Chondrocyte (in vitro differentiated cells): ENCODE measurements at places on chromosomes 11 and 22.
A peak's percentile ranks its signal among the peaks of the same experiment; 100 is the strongest.

GRCh38 chr11:27694992-27695391 lies 5.3 kb downstream of the BDNF start:
- H3K4me3 ChIP-seq, result no peak overlapping the region
- H3K4me1 ChIP-seq, result peaks cover 41% of the 10 kb centered on the region
- no peak for DNase-seq

- DNase-seq, result no peak
- H3K36me3 ChIP-seq, result no peaks in the 10 kb centered on the region
- H3K27ac ChIP-seq, result no peak overlapping the region
- H3K4me1 ChIP-seq, result peaks cover 11% of the 10 kb centered on the region
- no peak overlapping the region for H3K4me3 ChIP-seq
These were observed 68.2 kb downstream of the PPP2R1B start for GRCh38 chr11:111697933-111698371.

- peaks cover 31% of the 10 kb centered on the region for H3K4me1 ChIP-seq
- no peaks in the 10 kb centered on the region for H3K27me3 ChIP-seq
- DNase-seq, result peak; percentile 28
- no peak overlapping the region for H3K27ac ChIP-seq
- H3K36me3 ChIP-seq, result no peaks in the 10 kb centered on the region
These were observed 3.5 kb downstream of the RAB3IL1 start for GRCh38 chr11:61913699-61914395.

GRCh38 chr11:68369756-68370155 lies 57.4 kb downstream of the LRP5 start:
- DNase-seq, result no peak
- H3K27ac ChIP-seq, result peak overlapping the region; percentile 95
- peaks cover 23% of the 10 kb centered on the region for H3K36me3 ChIP-seq
- H3K4me1 ChIP-seq, result peaks cover 78% of the 10 kb centered on the region
- H3K27me3 ChIP-seq, result no peaks in the 10 kb centered on the region

DNA sequence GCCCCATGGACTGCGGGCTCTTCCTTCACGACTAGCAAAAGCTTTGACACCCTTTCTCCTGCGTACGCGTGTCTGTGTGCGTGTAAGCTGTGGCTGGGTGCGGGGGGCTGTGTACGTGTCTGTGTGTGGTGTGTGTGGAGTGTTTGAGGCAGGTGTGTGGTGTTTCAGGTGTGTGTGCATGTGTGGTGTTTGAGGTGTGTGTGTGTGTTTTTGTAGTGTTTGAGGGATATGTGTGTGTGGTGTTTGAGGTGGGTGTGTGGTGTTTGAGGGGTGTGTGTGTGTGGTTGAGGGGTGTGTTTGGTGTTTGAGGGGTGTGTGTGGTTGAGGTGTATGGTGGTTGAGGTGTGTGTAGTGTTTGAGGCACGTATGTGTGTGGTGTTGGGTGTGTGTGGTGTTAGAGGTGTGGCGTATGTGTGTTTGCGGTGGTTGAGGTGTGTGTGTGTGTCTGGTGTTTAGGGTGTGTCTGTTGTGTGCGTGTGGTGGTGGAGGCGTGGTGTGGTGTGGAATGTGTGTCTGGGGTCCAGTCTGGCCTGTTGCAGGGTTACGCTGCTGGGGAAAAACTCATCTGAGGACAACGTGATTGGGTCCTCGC lies 687 bp upstream of the ARSA start:
- peaks cover 13% of the 10 kb centered on the region for H3K4me1 ChIP-seq
- H3K36me3 ChIP-seq, result no peaks in the 10 kb centered on the region
- no peak overlapping the region for H3K27ac ChIP-seq
- H3K4me3 ChIP-seq, result peak overlapping the region; percentile 87
- no peak for DNase-seq

DNA sequence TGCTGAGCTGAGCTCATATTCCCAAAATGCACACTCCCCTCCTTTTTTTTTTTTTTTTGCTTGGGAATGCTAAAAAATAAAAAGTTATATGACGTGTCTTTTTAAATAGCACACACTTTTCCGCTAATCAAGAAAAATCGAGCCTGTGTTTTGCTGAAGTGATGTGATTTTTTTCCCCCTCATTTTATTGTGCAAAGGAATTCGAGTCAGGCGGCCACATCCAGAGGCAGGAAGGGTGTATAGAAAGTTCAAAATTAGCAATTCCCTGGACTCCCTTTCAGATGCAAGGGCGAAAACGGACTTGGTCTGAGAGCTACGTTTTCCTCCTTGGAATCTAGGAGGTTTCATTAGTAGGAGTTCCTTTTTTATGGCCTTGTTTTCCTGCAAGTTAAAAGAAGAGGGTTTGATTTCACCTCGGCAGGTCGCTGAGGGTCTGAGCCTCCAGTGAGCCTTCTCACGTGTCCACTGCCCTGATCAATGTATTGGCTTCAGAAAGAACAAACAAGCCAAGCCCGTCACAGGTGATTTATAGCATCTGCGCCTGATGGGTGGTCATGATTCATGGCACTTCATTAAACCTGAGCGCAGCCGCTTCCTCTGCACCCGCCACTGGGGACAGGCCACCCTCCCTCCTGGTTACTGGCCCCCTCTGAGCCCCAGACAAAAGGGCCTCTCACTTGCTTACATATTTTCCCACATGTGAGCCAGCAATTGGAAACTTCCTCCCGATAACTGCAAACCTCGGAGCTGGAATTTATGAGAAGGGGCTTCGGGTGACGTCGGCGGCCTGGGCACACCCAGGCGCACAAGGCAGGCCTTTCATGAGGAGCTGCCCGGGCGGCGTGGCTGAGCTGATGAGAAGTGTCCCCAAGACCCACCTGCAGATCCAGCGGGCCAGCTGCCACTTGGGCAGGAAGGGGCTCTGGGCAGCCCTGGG lies 64.4 kb upstream of the LINC01488 start:
- H3K27ac ChIP-seq, result no peak overlapping the region
- no peak for DNase-seq
- no peaks in the 10 kb centered on the region for H3K36me3 ChIP-seq
- H3K27me3 ChIP-seq, result no peaks in the 10 kb centered on the region

DNA sequence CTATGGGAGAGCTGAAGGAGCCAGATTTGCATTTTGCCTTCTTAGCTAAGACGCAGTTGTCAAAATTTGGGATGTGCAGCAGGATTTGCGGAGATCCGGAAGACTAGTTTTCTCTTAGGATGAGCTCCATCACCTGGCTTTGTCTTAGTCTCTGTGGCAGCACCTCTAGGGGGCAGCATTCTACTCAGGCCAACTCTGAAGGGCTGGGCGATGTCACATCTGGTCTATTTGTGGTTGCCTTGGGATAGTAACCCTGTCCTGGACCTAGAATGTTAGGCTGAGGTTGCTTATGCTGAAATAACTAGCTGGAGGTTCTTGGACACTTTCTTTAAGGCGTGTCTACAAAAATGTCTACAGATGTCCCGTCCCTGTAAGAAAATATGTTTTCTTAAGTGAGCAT lies 116.2 kb downstream of the FAT3 start:
- H3K4me3 ChIP-seq, result no peak overlapping the region
- H3K27ac ChIP-seq, result no peak overlapping the region
- no peaks in the 10 kb centered on the region for H3K27me3 ChIP-seq
- no peaks in the 10 kb centered on the region for H3K36me3 ChIP-seq
- no peak for DNase-seq

- DNase-seq, result no peak
- H3K4me1 ChIP-seq, result no peaks in the 10 kb centered on the region
- H3K27ac ChIP-seq, result no peak overlapping the region
- no peak overlapping the region for H3K4me3 ChIP-seq
These were observed 535.1 kb upstream of the CHORDC1 start for GRCh38 chr11:90757849-90758494.

GRCh38 chr11:44267750-44268613 lies 42.0 kb downstream of the ALX4 start:
- no peak overlapping the region for H3K27ac ChIP-seq
- no peaks in the 10 kb centered on the region for H3K36me3 ChIP-seq
- H3K4me1 ChIP-seq, result peaks cover 24% of the 10 kb centered on the region
- no peak overlapping the region for H3K4me3 ChIP-seq
- DNase-seq, result no peak
- H3K27me3 ChIP-seq, result no peaks in the 10 kb centered on the region

DNA sequence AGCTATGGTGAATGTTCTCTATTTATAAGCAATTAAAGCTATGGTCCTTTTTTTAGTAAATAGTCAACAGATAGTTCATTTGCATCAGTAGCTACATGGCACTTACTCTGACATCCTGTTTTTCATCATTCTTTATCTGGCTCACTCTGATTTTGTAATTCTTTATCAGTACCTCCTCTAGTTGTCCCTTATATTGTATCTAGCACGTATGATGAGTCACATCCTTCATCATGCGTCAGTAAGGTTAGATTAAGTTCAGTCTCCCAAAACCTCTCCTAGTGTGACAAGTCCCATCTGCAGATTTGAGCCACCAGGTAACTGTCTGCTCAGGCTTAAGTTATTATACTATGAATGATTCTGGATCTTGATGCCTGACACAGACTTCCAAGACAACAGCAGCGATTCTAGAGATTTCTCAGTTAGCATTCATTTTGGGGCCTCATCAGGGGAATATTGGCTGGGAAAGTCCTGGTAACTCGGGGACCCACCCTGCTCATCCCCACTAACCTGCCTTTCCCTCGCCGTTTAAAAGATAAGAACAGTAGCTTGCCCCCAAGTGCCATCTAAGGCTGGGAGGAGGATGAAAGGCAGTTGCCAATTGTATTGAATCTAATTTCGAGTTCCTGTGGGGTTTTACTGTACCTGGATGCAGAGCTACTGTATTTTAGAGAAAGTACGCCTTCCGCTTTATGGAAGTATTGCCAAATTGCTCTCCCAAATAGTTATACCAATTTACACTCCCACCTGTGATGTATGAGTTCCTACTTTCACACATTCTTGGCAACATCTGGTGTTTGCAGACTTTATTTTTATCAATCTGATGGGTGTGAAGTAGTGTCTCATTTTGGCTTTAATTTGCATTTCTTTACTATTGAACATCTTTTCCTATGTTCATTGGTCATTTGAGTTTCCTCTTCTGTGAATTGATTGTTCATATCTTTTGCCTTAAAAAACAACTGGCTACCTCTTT lies 55.9 kb downstream of the ZC3H12C start:
- H3K27me3 ChIP-seq, result no peaks in the 10 kb centered on the region
- H3K27ac ChIP-seq, result no peak overlapping the region
- no peak overlapping the region for H3K4me3 ChIP-seq

GRCh38 chr22:29765905-29766631 lies 739 bp downstream of the ZMAT5 start:
- peaks cover 19% of the 10 kb centered on the region for H3K4me1 ChIP-seq
- peaks cover 2% of the 10 kb centered on the region for H3K36me3 ChIP-seq
- H3K27me3 ChIP-seq, result no peaks in the 10 kb centered on the region
- H3K4me3 ChIP-seq, result peak overlapping the region; percentile 100

- no peaks in the 10 kb centered on the region for H3K27me3 ChIP-seq
- H3K4me1 ChIP-seq, result peaks cover 49% of the 10 kb centered on the region
- peak overlapping the region; percentile 78 for H3K27ac ChIP-seq
- no peak overlapping the region for H3K4me3 ChIP-seq
These were observed 212.0 kb downstream of the CSNK2A3 start for GRCh38 chr11:11141065-11141464.

DNA sequence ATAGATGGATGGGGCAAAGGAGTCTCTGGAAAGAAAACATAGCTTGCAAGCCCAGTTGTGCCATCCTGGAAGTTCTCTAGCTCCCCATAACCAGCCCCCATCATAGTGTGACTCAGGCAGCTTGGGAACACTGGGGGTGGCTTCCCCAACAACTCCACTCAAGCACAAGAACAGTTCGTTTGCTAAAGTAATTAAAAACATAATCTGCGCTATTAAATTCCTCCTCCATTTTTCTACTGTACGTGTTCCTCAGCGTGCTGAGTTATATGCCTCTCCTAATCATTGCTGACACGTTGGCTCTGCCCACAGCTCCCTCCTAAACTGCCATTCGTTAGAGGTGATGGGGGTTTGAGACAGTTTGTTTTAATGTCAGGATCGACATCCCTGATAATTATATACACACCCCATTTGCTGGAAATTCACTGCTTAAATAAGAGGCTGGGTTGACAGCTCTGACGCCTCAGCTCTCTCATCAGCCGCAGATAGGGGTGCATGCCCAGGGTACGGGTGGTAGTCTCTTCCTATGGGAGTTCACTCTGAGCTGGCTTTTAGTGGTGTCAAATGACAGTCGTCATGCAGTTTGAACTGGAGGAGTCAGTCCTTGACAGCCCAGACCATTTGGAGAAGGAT lies 59.5 kb upstream of the SEZ6L start:
- H3K27ac ChIP-seq, result no peak overlapping the region
- no peaks in the 10 kb centered on the region for H3K36me3 ChIP-seq
- peaks cover 6% of the 10 kb centered on the region for H3K27me3 ChIP-seq
- H3K4me3 ChIP-seq, result no peak overlapping the region
- no peak for DNase-seq

GRCh38 chr11:45402049-45402630 lies 116.0 kb upstream of the SYT13 start:
- H3K4me3 ChIP-seq, result no peak overlapping the region
- DNase-seq, result no peak
- H3K36me3 ChIP-seq, result no peaks in the 10 kb centered on the region
- H3K27ac ChIP-seq, result no peak overlapping the region
- H3K4me1 ChIP-seq, result peaks cover 18% of the 10 kb centered on the region

GRCh38 chr11:80338231-80338630 lies 897.4 kb upstream of the TENM4 start:
- no peak overlapping the region for H3K4me3 ChIP-seq
- no peak overlapping the region for H3K27ac ChIP-seq
- no peaks in the 10 kb centered on the region for H3K4me1 ChIP-seq
- no peak for DNase-seq
- H3K27me3 ChIP-seq, result peaks cover 6% of the 10 kb centered on the region

GRCh38 chr11:104487046-104487806 lies 323.3 kb upstream of the PDGFD start:
- DNase-seq, result no peak
- H3K4me1 ChIP-seq, result no peaks in the 10 kb centered on the region
- H3K27ac ChIP-seq, result no peak overlapping the region
- H3K36me3 ChIP-seq, result no peaks in the 10 kb centered on the region
- no peak overlapping the region for H3K4me3 ChIP-seq

- H3K4me1 ChIP-seq, result no peaks in the 10 kb centered on the region
- peaks cover 57% of the 10 kb centered on the region for H3K27me3 ChIP-seq
- peak; percentile 84 for DNase-seq
- no peak overlapping the region for H3K27ac ChIP-seq
These were observed 564 bp upstream of the ANO1 start for GRCh38 chr11:70077411-70078094.

DNA sequence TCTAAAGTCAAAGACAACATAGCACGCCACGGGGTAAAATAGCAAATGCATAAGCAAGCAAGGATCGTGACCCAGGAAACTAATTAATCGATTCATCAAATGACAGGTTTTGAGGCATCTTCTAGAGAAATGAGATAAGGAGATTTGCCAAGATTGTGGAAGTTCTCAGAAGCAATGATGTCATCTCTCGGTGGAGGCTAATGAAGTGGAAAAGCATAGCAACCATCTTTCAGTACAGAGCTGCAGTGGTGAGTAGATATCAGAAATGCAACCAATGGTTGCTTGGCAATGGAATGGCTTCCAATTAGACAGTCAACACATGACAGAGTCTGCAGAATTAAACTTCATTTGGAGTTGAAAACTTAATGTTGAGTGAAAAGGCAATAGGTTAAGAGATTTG lies 116.0 kb downstream of the KIRREL3 start:
- no peak overlapping the region for H3K27ac ChIP-seq
- H3K4me1 ChIP-seq, result no peaks in the 10 kb centered on the region
- no peak for DNase-seq
- H3K36me3 ChIP-seq, result no peaks in the 10 kb centered on the region
- H3K27me3 ChIP-seq, result no peaks in the 10 kb centered on the region
